Activated T-cell treated with anti-CD3 and anti-CD28 coated beads, Interleukin-2, amount 50 U/mL, for 48 hours (primary cell): ENCODE measurements at places on chromosomes 16 and 17.

- no peak for DNase-seq
Observed at GRCh38 chr16:57146735-57147134, 39.1 kb downstream of the PSME3IP1 start.

GRCh38 chr17:12282056-12282455, 261.4 kb downstream of the MAP2K4 start:
- no peak for DNase-seq

GRCh38 chr16:62596125-62596524, 559.9 kb upstream of the CDH8 start:
- no peak for DNase-seq

DNA sequence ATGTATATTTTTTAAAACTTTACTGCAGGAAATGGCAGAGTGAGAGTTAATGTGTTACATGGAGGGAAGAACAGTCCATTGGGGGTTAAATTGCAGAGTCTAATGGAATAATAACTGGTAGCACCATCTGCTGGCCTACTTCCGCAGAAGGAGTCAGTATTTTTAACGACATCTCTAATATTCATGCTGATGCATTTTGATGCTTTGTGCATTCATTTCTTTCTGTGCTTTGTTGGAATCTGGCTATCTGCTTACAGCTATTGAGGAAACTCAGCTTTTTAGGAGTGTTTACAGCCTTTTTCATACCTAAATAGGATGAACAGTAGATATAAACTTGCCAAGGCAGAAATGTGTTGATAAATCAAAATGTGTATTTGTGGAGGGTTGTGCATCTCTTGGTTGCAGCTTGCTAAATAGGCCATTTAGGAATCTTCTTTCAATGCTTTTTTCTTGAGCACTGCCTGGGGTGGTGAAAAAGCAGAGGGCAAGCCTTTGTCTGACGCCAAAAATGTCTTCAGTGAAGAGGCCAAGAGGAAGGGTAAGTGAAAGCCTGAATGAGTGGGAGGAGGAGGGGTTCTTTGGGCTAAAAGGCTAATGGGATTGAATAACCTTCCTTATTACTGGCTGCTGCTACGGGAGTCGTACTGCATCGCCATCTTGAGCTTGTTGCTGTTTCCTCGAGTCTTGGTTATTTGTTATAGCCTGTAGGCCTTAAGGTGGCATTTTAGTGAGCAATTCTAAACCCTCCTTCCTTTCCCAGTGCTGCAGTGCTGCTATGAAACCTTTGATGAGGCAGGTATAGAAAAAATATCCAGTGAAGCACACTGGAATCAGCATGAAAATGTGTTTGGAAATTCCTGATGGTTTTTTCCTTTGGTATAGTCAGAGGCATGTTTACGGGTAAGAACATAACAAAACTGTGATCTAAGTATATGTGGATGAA, 153.3 kb downstream of the CHD9 start:
- no peak for DNase-seq

DNA sequence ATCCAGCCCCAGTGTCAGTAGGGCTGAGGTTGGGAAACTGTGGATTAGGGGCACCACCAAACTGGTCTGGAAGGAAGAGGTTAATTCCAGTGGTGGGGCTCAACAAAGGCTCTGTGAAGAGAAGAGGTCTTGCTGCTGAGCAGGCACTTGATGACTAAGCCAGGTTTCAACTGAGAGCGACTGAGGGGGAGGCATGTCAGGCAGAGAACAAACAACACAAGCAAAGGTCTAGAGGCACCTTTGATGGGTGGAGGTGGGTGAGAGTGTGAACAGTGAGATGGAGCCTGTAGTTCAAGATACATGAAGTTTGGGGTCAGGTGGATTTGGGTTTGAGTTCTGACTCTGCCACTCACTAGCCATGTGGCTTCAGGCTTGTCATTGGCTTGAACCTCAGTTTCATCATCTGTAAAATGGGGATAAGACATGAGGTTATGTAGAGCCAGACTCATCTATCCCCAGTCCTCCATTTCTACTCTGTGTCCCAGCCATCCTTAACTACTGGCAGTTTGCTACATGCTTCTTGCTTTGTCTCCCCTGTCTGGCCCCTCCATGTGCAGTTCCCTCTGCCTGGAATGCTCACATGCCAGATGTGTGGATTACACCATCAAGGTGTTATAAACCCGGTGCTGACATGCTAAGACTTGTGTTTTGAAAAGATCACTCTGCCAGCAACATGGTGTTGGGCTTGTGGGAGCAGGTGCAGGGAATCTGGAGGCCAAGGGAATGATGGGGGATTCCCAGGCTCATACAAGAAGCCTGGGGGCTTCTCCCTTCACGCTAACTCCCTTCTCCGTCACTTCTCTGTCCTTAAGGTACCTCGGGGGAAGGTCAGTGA, 3.0 kb upstream of the RMI2 start:
- DNase-seq, result peak; percentile 38

DNA sequence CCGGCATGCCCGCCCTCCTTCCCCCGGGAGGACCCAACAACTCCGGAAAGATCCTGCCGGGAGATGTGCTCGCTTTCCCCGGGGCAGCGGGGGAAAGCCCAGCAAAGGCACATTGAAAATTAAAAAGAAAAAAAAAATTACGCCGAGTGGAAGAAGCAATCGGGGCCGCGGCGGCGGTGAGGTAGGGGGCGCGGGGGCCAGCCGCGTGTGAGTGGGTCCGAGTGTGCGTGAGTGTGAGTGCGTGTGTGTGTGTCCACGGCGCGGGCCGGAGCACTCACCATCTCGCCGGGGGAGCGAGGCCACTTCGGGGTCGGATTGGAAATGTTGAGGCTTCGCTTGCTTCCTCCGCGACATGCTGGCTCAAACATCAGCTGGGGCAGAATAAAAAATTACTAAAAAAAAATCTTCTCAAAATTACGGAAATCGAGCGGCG, at the start of gene SALL1:
SALL1 (minus strand) TSS at position 383 of the 433 bp plus-strand sequence; CDS start at position 354, 29 bp downstream.
- DNase-seq, result peak; percentile 17

- no peak for DNase-seq
Observed at GRCh38 chr16:19235886-19236285, 49.6 kb upstream of the CLEC19A start.

DNA sequence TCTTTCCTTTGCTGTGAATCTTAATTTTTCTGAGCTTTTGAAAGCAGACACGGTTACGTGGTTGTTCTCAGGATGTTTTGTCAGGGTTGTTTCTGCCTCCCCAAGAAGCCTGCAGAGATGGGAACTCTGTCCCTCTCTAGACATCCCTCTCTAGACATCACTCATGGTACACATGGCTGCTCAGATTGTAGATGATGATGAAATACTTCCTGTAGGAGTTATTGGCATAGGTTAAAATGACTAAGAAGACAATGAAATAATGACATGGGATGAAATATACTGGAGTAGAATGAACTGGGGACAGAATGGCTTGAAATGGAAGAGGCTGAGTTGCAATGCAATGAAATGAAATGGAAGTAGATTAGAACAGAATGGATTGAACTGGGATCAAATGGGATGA, 253.4 kb downstream of the SHISA9 start:
- no peak for DNase-seq

GRCh38 chr17:35448899-35449227, 297 bp upstream of the SLFN13 start:
- no peak for DNase-seq

DNA sequence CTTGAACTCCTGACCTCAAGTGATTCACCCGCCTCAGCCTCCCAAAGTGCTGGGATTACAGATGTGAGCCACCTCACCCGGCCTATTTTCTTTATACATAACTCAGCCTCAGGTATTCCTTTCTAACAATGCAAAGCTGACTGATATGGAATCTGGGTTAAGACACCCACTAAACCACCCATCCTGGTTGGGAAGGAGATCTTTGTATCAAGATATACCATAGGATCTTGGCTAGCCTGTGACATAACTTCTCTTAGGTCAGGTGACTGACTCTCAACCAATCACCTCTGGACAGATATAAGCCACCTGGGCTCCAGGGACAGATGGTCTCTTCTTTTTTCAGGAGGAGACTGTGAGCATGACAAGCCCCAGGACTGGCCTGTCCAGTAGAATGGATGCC, 51.2 kb upstream of the NKD1 start:
- peak; percentile 7 for DNase-seq

GRCh38 chr16:67593288-67593687, 31.0 kb downstream of the CTCF start:
- DNase-seq, result no peak

DNA sequence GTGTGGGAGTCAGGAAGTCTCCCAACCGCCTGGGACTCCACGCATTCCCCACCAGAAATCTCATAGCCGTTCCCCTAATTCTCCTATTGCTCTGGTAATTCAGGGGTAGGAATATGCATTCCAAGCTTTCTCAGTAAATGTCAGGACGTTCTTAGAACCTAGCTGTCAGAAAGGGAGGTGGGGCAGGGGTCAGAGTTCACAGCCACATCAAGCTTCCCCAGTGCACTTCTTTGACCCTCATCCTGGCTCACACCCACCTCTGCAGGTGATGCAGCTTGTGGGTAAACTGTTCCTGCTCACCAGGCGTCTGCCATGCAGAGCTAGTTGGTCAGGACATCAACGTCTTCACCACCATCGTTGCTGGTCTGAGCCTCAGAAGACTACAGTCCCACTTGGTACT, 14.0 kb upstream of the IL27 start:
- DNase-seq, result no peak

DNA sequence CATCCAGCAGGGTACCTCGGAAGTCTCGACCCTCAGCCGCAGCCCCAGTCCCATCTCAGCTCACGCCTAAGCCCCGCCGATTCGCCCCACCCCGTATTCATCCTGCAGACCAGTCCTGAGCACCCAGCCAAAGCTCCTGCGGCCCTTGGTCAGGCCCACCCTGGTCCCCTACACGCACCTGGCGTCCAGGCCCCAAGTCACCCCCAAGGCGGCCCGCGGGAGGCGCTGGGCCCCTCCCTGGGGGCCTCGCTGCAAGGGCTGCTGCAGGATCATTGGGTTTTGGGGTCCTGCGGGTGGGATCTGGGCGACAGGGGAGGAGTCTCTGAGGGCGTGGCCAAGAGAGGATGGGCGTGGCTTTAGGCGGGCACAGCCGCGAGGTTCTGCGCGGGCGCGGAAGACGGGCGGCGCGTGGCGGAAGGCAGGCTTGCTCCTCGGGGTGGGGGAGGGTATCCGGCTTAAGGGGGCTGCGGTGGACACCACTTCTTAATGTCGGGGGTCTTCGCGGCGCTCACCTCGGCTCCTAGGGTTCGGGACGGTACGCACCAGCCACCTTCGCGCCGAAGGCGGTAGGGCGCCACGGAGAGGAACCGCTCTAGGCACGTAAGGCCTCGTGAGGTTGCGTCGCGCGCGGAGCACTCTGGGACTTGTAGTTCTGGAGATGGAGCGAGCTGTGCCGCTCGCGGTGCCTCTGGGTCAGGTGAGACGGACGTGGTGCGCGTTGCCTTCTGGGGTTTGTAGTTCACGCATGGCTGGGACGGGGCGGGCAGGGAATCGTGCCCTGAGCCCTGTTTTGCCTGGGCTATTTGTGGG, at the start of the genes HCFC1R1 and THOC6:
HCFC1R1 (minus strand) TSS at position 274 of the 810 bp plus-strand sequence; CDS start at position 273, 1 bp downstream.
THOC6 (plus strand) TSS at position 367 of the 810 bp plus-strand sequence; CDS start at position 659, 292 bp downstream.
- peak; percentile 97 for DNase-seq

- DNase-seq, result no peak
Observed at GRCh38 chr16:49505556-49505955, 132.0 kb downstream of the C16orf78 start.

GRCh38 chr16:65786916-65787315, 579.6 kb upstream of the CDH5 start:
- DNase-seq, result no peak

- no peak for DNase-seq
Observed at GRCh38 chr17:78709119-78709681, 72.9 kb downstream of the CYTH1 start.

GRCh38 chr17:42422958-42423712, at the start of gene CAVIN1:
CAVIN1 (minus strand) TSS chr17:42423256; CDS start chr17:42423097, 159 bp downstream.
- peak; percentile 61 for DNase-seq

- DNase-seq, result peak; percentile 73
Observed at GRCh38 chr16:50210266-50211038, 55.9 kb upstream of the ADCY7 start.

DNA sequence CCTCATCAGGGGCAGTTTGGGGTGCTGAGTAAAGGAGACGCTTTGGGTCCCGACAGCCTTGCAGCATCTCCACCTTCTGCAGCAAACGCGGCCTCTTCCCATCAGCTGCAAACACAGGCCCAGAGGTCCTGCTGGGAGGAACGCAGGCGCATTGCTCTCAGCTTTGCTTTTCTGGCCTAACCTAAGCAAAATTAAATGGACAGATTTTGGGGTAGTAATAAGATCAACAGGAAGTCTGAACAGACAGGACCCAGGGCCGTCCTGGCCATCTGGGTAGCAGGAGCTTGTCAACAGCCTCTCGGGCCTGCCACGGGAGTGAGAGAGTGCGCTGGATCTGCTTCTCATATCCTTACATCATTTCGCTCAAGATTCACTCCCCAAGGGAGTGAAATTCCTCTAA, 7.2 kb downstream of the NUBP1 start:
- DNase-seq, result no peak

GRCh38 chr17:28737770-28738679, 5.8 kb upstream of the TRAF4 start:
- DNase-seq, result no peak

GRCh38 chr16:7887316-7887715, 554.7 kb downstream of the RBFOX1 start:
- no peak for DNase-seq

DNA sequence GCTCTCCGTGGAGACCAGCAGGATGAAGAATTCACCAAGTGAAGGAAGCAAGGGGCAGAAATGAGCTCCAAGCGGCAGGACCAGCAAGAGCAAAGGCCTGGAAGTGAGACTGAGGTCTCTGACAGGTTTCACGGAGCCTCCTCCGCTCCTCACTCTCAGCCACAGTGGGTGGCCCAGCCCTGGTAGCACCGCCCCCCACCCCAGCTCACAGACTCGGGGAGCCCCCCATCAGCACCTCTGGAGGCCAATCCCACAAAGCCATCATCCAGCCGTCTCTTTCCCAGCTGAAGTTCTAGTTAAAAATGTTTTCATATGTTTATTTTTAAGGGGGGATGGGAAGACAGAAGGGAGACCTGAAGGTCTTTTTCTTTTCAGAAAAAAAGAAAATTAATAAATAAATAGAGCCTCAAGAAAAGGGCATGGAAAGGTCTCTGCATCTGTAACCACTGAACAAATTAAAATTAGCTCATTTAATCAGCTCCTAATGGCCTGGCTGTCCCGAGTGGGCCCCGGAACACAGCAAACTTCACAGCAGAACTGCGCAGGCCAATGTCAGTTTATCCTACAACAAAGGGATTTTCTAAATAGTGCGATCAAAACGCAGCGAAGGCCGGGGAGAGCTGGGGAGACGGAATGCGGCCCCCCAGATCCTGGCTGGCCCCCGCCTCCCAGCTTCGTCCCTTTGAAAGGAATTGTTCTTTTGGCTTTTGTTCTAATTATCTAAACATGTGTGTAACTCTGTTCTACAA, 190.3 kb downstream of the ZNF423 start:
- no peak for DNase-seq

DNA sequence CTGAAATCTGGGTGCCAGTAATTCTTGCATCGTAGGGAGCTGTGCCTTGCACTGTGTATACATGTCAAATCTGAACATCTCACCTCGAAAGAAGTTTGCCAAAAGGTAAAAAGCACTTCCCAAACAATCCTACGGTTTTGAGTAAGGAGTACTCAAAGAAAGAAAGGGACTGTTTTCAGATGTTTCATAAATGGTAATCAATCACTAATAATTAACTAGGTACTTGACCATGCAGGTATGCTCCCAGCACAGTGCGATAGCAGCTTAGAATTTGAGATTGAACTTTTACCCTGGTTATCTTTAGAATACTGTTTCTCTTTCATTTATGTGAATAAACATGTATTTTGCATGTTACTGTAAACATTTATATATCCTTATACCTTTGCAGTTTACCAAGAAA, 39.0 kb downstream of the PRKCA start:
- DNase-seq, result no peak

- DNase-seq, result no peak
Observed at GRCh38 chr17:78252701-78253635, 21.5 kb downstream of the TMEM235 start.
